Activated CD4-positive, alpha-beta T cell treated with anti-CD3 and anti-CD28 coated beads, Interleukin-2, amount 10 ng/mL, durations not matched to agents 24 days and 14 days (primary cell): ENCODE measurements at places on chromosomes 6 and 20.

GRCh38 chr6:148525453-148525852 is 182.8 kb downstream of the SASH1 start:
- DNase-seq: no peak

DNA sequence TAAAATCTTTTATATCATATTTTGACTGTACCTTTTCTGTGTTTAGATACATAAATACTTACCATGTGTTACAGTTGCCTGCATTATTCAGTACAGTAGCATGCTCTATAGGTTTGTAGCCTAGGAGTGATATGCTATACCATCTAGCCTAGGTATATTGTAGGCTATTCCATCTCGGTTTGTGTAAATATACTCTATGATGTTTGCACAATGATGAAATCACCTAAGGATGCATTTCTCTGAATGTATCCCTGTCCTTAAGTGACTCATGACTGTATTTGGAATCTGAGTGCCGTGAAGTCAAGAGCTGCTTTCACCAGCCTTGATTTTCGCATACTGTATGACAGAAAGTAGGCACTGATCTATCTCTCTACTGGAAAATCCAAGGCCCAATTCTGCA is 129.9 kb downstream of the UTRN start:
- DNase-seq: no peak

GRCh38 chr6:159513914-159514313 is 179.1 kb downstream of the SOD2 start:
- DNase-seq: no peak

GRCh38 chr20:61027218-61027617 is 224.8 kb upstream of the CDH4 start:
- no peak for DNase-seq

DNA sequence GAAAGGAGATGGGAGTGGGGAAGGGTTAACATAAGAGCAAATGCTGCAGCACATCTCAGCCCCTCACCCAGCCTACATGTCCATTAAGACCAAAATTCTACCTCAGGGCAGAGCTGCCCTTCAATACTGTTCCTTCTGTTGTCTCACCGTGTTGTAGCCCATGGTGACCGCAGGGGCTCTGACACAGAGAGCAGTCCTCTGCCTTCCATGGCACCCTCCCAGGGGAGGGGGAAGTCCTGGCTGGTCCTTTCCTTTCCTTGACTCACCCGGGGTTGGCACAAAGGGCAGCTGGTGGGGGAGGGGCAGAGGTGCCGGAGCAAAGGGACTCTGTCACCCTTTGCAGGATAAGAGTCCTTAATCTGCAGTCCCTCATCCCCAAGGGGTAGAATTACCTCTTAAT is 15.2 kb downstream of the NKX2-2 start:
- no peak for DNase-seq

DNA sequence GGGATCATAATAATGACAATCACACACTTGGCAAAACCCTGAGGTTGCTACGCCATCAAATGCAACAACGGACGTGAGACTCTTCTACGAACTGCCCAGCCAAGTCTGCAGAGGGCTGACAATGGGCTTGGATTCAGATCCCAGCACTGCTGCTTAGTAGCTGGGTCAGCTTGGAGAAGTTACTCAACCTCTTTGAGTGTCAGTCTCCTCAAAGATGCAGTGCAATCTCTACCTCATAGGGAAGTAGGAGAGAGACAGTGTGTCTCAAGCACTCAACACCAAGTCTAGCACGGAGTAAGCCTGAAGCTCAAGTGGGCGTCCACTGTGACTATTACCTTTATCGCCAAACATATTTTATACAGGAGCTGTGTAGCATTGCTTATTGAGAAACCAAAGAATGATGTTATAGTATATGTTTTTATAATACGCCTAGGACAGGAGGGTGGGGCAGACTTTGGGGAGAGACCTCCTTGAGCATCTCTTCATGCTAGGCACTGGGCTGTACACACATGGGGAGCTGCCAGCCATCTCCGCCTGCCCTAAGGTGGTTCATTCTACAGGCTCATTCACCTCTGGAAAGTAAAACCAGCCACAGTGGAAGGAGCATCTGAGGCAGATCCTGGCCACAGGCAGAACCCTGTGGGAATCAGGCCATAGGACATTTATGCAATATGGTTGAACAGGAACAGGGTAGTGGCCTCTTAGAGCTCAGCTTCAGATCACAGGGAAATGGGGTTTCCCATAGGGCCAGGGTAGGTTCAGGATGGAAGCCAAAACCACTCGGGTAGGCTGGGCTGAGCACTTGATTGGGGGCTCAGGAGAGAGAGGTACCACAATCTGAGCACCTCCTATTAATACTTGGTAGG is 160.2 kb downstream of the MRPL14 start:
- no peak for DNase-seq

GRCh38 chr6:30136570-30137286 is 788 bp downstream of the TRIM40 start:
- no peak for DNase-seq

DNA sequence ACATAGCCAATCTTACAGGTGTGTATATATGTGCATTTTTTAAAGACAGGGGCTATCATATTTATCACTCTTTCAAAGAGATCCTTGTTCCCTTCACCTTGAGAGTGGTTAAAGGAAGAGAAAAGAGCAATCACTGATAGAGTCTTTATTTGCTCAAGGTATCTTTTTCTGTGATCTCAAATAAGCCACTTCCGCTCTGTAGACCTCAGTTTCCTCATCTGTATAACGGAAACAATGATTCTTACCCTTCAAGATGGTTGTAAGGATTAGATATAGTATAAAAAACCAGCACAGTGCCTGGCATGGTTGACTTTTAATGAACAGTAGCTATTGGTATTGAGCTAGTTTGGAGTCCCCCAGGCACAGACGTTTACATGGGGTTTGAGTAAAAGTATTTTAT is 10.1 kb upstream of the LRFN2 start:
- no peak for DNase-seq

- DNase-seq: peak; percentile 70
Measured at GRCh38 chr20:45592574-45593189, 13.6 kb upstream of the WFDC8 start.
